GM12878 (cell line): ENCODE measurements at places on chromosomes 12 and 14. TPM values are rescaled to one million over a fixed set of nuclear protein-coding genes. Genes with fewer than 3 reads are reported as not detected.

DNA sequence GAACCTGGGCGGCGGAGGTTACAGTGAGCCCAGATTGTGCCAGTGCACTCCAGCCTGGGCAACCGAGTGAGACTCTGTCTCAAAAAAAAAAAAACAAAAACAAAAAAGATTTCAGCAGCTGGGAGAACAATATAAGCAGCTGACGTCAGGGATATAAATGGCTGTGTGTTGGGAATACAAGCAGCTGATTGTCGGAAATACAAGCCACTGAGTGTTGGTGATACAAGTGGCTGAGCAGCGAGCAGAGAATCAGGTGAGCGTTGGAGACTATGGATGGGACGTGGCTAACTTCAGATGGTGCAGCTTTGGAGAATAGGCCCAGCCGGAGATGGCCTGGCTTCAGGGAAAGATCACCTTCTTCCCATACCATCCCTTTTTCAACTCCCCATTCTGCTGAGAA, 32.0 kb downstream of the PSEN1 start:
- H3K4me1 ChIP-seq: no peaks in the 10 kb centered on the region
- H3K36me3 ChIP-seq: peaks cover 29% of the 10 kb centered on the region
- no peak for DNase-seq
- no peak overlapping the region for H3K27ac ChIP-seq

DNA sequence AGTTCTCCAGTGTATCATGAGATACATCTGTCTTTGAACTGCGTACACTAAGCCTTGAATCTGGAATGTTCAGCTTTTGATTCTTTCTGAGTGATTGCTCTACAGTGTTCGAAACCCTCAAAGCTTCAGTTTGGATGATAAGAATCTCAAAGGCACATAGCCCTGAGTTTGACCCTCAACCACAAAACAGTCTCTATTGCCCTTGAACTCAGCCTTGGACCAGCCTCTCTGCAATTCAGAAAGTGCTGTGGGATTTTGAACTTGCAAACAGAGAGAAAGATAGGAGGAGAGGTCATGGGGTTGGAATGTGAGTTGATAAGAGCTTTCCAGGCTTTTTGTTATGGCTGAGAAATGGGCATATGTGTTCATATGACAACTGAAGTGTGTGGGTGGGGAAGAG, 100.3 kb downstream of the MYRFL start:
- no peak overlapping the region for H3K27ac ChIP-seq
- no peaks in the 10 kb centered on the region for H3K4me1 ChIP-seq
- no peak for DNase-seq
- no peaks in the 10 kb centered on the region for H3K27me3 ChIP-seq

DNA sequence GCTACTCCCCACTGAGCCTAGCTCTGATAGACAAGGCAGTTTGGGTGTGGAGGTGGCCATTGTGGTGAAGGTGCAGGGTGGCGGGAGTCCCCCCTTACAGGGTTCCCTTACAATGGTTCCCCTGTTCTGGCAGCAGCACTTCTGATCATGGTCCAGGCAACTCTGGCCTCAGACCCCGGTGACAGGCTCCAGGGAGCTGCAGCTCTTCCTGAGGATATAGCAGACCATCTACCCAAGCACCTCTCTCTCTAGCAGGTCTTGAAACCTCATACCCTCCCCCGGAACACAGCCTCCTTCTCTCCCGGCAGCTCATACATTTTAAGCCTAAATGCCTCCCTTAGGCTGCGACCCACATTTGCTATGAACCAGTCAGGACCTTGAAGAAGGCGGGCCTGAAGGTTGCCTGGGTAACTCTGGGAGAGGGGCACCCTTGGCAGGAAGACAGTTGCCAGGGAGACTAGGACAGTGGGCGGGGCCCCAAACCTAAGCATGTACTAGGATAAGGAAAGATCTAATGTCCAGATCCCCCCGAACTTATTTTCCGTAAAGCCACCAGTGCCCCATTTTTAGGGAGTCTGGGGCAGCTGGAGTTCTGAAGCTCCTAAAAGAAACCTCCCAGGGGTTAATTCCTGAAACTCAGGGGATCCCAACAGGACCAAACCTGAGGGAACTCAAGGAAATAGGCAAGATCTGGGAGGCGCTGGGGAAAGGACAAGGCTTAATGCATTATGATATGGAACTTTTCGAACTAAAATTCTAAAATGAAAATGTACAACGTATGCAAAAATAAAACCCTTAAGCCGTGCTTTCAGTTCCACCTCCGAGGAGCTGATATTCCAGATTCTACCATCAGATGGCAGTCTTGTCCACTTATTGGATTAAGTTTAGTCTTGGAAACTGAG, 4.5 kb upstream of the GDF11 start:
- H3K27me3 ChIP-seq: no peaks in the 10 kb centered on the region
- peak; percentile 77 for DNase-seq
- H3K36me3 ChIP-seq: no peaks in the 10 kb centered on the region
- peak overlapping the region; percentile 78 for H3K4me3 ChIP-seq

GRCh38 chr12:88579601-88580050, 645 bp downstream of the KITLG start:
- peak overlapping the region; percentile 50; the same call in 1 of the 2 replicates for H3K4me3 ChIP-seq
- H3K4me1 ChIP-seq: no peaks in the 10 kb centered on the region
- H3K36me3 ChIP-seq: no peaks in the 10 kb centered on the region

DNA sequence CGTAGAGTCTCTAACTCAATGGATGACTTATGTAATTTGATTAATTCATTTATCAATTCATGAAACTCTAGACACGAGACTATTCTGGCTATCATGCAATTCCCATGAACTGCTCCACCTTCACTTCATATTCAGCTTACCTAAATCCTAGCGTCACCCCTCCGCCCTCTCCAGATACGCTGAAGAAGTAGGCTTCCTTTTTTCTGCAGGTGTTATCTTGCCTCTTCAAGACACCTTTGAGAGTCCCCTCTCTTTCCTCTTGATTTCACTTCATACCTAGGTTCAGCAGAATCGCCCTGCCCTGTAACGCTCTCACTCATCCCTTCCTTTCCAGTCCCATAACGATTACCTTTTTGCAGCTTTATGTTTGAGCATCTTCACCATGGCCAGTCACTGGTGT, 4.0 kb upstream of the RNASE4 start:
- H3K4me1 ChIP-seq: peaks cover 23% of the 10 kb centered on the region
- H3K36me3 ChIP-seq: no peaks in the 10 kb centered on the region
- no peak for DNase-seq
- H3K4me3 ChIP-seq: peak overlapping the region; percentile 73
- no peaks in the 10 kb centered on the region for H3K27me3 ChIP-seq
- peak overlapping the region; percentile 99 for H3K27ac ChIP-seq

MSI1 gene
- 0.16 TPM in 1 of 2 replicates, not detected in the other for total RNA-seq

SERPINA9 gene
- total RNA-seq: not detected in 2 replicates
